ENCODE measurements at places on chromosomes 4 and X. TPM values are rescaled to one million over a fixed set of nuclear protein-coding genes. Genes with fewer than 3 reads are reported as not detected.

GRCh38 chr4:65515646-65516045, 154.6 kb downstream of the EPHA5 start:
- H3K27ac ChIP-seq: no peak overlapping the region
- no peak for DNase-seq
- no peaks in the 10 kb centered on the region for H3K4me1 ChIP-seq
- no peak overlapping the region for H3K4me3 ChIP-seq

DNA sequence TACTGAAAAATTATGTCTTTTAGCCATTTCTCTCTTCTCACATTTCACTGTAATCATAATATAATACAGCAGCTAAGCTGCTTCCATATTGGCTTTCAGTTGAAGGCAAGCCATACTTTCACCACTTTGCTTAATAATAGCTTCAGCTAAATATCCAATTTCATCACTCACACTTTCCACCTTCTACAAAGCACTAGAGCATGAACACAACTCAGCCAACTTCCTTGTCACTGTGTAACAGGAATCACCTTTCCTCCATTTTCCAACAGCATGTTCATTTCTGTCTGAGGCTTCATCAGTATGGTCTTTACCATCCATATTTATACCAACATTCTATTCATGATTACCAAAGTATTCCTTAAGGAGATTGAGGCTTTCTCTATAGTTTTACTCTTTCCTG, 219.8 kb upstream of the CTSO start:
- H3K27ac ChIP-seq: no peak overlapping the region
- no peaks in the 10 kb centered on the region for H3K27me3 ChIP-seq
- H3K36me3 ChIP-seq: no peaks in the 10 kb centered on the region
- peaks cover 3% of the 10 kb centered on the region for H3K4me1 ChIP-seq
- DNase-seq: no peak

Gene P2RY10
- 0.98 TPM for total RNA-seq

GRCh38 chrX:63250253-63250868, 100.8 kb downstream of the SPIN4 start:
- no peak overlapping the region for H3K4me3 ChIP-seq
- peak; percentile 39 for DNase-seq

Gene RNF128
- total RNA-seq: 5.2 TPM

GRCh38 chr4:107379054-107379869, 340.8 kb downstream of the PAPSS1 start:
- no peak overlapping the region for H3K4me3 ChIP-seq
- H3K27ac ChIP-seq: no peak overlapping the region
- no peaks in the 10 kb centered on the region for H3K36me3 ChIP-seq
- no peaks in the 10 kb centered on the region for H3K27me3 ChIP-seq
- DNase-seq: no peak

Gene TMPRSS11A
- not detected for total RNA-seq

GRCh38 chrX:53442322-53442631, 8.1 kb upstream of the HSD17B10 start:
- H3K4me3 ChIP-seq: no peak overlapping the region
- H3K27ac ChIP-seq: no peak overlapping the region
- no peaks in the 10 kb centered on the region for H3K27me3 ChIP-seq
- DNase-seq: no peak
- H3K36me3 ChIP-seq: no peaks in the 10 kb centered on the region
- H3K4me1 ChIP-seq: no peaks in the 10 kb centered on the region

GRCh38 chr4:174757736-174758135, 71.3 kb downstream of the GLRA3 start:
- H3K27ac ChIP-seq: no peak overlapping the region
- no peaks in the 10 kb centered on the region for H3K4me1 ChIP-seq
- no peaks in the 10 kb centered on the region for H3K27me3 ChIP-seq
- no peak for DNase-seq
- H3K36me3 ChIP-seq: no peaks in the 10 kb centered on the region

GRCh38 chr4:182653596-182653995, 263.6 kb downstream of the DCTD start:
- H3K4me1 ChIP-seq: no peaks in the 10 kb centered on the region
- no peak overlapping the region for H3K27ac ChIP-seq
- peak; percentile 24 for DNase-seq
- no peaks in the 10 kb centered on the region for H3K27me3 ChIP-seq

GRCh38 chr4:39541987-39542610, 14.9 kb upstream of the UGDH start:
- no peak overlapping the region for H3K27ac ChIP-seq
- H3K4me1 ChIP-seq: peaks cover 21% of the 10 kb centered on the region
- no peak overlapping the region for H3K4me3 ChIP-seq
- peak; percentile 32 for DNase-seq
- H3K27me3 ChIP-seq: no peaks in the 10 kb centered on the region

GRCh38 chr4:102344520-102344953, 745 bp downstream of the SLC39A8 start:
- H3K27ac ChIP-seq: peak overlapping the region; percentile 9
- H3K27me3 ChIP-seq: peaks cover 28% of the 10 kb centered on the region
- DNase-seq: peak; percentile 64
- peak overlapping the region; percentile 54 for H3K4me3 ChIP-seq
- H3K4me1 ChIP-seq: no peaks in the 10 kb centered on the region

DNA sequence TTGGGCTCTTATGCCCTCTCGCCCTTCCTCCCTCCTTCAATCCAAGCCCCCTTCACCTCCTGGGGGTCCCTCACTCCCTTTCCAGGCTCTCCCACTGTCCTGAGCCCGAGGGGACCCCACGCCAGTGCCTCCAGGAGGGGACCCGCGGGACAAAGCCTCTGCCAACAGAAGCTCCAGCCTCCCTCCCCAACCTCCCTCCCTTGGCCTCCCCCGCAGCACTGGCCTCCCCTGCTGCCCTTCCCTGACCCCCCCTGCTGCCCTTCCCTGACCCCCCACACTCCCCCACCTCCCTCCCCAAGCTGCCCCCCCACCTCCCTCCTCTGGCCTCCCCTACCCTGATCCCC, 71.0 kb upstream of the MXD4 start:
- no peaks in the 10 kb centered on the region for H3K4me1 ChIP-seq
- H3K27ac ChIP-seq: no peak overlapping the region
- H3K36me3 ChIP-seq: no peaks in the 10 kb centered on the region
- no peak for DNase-seq
- no peak overlapping the region for H3K4me3 ChIP-seq
- H3K27me3 ChIP-seq: peaks cover 3% of the 10 kb centered on the region
